ENCODE measurements at places on chromosomes 12 and 14.

DNA sequence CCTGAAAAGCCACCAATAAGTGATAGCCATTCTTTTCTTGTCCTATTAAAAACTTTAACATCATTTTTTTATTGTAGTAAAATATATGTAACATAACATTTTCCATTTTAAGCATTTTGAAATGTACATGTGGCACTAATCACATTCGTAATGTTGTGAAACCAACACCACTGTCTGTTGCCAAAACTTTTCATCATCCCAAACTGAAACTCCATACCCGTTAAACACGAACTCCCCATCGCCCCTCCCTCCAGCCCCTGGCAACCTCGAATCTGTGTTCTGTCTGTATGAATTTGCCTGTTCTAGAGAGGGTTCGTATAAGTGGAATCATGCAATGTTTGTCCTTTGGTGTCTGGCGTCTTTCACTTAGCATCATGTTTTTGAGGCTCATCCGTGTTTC lies 75.9 kb downstream of the CCDC92 start:
- no peak for DNase-seq

DNA sequence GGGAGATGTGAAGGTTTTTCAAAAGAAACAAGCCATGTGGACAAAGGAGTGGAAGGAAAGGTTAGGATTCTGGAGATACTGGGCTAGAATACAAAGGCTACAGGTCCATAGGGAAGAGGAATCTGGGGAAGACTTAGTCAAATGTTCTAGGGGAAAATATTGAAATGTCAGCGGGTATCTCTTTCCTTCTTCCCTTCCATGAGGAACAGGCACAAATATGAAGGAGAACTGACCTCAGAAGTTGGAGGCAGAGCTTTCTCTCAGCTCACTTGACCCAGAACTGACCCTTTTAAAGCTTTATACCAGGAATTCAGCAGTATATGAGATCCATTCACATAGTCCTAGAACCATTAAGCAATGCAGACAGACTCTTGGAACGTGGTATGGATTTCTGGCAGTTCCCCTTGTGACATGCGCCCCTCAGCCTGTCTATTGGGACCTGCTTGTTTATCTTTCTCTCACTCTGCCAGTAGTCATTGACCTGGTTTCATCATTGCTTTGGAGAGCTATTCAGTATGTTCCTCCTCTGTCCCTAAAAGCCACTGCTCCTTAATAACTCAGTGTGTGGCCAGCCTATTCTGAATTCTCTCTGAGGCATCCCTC lies 43.0 kb upstream of the GSG1 start:
- no peak for DNase-seq

DNA sequence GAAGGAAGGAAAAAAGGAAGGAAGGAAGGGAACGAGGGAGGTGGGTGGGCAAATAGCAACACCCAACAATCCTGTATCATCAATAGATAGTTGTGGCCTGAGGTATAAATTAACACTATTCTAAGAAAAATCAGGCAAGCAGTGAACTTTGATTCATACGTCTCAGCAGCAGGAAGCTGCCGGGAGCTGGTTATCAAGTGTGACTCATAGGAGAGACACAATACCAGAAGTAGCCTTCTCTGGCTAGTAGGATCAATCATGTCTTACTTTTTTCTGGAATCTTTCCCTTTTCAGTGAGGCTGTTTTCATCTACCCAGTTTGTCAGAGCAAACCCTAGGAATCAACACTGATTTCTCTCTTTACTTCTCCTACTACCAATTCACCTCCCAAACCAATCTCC lies 780.5 kb downstream of the NRXN3 start:
- DNase-seq: no peak

DNA sequence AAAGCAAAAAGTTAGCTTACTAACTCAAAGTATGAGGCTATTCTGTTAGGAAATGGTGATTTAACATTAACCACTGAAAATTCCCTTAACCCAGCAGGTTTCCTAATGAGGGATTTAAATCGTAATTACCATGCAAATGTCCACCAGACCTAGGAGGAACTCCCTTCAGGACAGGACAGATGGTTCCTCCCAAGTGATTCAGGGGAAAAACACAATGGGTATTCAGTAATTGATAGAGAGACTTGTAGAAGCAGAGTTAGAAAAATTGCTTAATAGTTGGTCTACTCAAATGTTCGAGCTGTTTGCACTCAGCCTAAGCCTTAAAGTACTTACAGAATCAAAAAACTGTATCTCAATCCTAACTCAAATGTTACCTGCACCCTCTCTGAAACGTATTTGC lies 21.6 kb downstream of the RERGL start:
- no peak for DNase-seq

DNA sequence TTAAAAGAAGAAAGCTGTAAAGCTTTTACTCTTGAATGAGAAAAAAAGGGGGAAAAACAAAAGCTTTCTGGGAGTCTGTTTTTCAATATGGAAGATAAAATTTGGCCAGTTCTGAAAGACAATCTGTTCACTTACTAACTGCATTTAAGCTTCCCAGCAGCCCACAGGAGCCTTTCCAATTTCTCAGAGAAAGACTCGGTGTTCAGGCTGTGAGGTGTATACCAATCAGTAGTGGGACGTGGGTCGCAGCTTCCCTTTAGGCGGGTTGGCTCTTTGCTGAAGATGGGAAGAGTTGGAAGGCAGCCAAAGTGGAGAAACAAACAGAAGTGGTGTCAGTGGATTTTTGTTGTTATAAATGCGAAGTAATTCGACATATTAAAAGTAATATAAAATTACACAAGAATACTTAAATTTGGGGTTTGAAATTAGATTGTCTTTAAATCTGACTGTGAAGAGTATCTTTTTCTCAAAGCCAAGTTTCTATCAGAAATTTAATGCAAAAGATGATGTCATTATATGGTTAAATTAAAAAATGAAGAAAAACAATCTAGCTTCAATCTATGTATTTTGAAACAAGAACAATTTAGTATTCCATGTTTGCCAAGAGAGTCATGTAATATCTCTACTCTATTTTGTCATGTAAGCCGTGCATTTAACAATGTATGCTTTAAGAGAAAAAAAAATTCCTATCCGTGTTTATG lies 590.2 kb upstream of the ATXN7L3B start:
- DNase-seq: no peak

DNA sequence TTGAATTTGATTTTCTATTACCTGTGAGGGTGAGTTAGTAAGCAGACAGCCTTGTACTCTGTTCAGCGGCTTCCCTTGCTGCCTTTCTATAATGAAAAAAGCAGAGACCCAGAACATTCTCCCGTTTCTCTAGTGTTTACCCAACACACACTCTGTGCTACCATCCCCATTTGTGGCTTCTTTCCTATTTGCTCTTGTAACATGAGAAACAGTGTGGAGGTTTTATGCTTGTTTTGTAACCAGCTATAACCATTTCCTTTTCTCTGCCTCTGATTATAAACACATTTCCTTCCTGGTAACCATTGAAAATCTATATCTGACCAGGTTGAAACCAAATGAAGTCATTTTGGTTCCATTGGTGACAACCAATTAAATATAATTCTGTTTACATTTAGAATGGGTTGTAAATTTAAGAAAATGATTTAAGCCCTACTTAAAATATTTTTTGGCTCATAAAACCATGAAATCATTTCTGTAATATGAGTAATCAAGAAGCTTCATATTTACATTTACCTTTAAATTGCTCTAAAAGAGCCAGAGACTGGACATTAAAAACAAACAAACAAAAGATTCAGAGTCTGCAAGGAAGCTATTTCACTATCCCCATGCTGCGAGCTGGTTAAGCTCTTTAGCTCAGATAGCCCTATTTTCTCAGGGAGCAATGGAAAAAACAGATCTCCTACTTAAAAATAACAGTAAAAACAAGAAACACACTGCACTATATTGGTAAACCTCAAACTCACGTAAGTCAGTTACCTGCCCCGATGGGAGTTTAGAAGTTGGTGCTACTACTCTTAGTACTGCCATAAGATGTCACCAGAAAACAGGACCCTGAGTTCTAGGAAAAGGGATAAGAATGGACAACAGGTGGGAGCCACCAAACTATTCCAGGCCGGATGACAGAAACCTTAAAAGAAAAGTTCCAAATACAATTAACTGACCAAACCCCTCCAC lies 206.5 kb upstream of the EEA1 start:
- DNase-seq: no peak
